Activated CD8-positive, alpha-beta memory T cell treated with anti-CD3 and anti-CD28 coated beads for 24 hours (primary cell): ENCODE measurements at places on chromosomes 11 and 22.

GRCh38 chr11:126175393-126175792 is 36.1 kb downstream of the RPUSD4 start:
- no peak for DNase-seq

GRCh38 chr11:100403816-100404215 is 283.3 kb upstream of the ARHGAP42 start:
- no peak for DNase-seq

DNA sequence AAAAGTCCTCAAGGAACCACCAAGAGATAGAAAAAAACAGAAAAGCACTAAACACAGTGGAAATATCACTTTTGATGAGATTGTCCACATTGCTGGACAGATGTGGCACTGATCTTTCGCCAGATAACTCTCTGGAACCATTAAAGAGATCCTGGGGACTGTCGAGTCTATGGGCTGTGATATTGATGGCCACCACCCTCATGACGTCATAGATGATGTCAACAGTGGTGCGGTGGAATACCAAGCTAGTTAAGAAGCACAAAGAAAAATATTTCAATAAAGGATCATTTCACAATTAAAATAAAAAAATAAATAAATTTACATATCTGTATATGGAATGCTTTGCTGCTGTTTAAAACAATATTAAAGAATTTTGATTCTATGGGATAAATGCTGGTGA is 45.5 kb downstream of the ARL14EP start:
- DNase-seq, result no peak

DNA sequence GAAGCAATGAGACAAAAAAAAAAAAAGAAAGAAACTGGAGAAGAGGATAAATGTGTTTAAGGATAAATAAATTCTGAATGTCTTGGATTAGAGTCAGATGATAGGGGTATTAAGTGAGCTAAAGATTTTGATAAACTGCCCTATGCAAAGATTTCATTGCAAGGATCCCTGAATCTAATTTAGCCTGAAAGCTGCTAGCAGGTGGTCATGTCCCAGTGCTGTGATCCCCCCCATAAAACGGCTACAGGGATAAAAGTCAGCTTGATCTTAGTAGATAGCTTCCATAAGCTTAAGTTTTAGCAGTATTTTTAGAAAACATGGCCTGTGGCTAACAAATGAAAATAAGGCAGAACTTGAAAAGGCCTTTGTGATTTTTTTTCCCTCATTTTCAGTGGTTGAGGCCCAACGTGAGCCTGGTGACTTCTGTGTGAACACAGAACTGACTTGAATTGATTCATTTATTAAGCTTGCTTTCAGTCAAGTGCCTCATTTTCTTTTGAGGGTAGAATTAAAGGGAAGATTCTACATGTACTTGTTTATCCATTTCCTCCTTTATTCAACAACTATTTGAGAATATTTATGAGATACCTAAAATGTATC is 44.5 kb downstream of the CD44 start:
- no peak for DNase-seq

GRCh38 chr22:26884921-26885320 is 227.5 kb downstream of the MIAT start:
- no peak for DNase-seq

- DNase-seq, result no peak
These were observed 450.4 kb upstream of the LARGE1 start for GRCh38 chr22:34370711-34371110.

DNA sequence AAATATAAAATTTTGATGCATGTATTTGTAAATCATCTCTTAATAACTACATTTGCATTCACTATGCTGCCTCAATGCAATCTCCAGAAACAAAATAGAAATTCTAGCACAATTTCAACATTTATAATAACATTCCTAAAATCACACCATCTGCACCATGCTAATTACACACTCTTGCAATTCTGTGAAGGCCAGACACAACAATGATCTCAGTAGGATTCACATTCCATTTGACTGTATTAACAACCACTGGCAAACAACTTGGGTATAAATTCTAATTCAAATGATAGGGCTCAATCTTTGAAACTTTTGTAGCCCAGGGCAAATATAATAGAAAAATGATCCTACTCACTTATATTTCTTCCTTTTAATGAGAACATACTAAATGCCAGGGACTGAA is 25.9 kb downstream of the RAB6A start:
- DNase-seq, result no peak

GRCh38 chr11:43327987-43328386 is 16.2 kb downstream of the API5 start:
- DNase-seq, result no peak

DNA sequence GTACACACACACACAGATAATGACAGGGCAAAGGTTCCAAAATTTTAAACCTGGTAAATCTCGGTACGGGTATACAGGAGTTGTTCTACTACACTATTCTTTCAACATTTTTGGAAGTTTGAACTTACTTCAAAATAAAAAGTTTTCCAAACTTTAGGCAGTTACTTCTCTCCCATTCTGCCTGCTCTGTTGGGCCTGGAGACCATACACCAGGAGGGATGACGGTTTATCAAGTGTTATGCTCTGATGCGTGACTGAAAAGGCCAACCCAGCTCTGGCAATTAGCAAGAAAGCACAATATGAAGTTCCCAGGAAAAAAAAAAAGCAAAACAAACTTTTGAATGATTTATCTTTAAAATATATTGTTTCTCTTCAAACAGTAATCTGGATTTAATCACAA is 969 bp downstream of the SERPIND1 start:
- DNase-seq, result no peak

DNA sequence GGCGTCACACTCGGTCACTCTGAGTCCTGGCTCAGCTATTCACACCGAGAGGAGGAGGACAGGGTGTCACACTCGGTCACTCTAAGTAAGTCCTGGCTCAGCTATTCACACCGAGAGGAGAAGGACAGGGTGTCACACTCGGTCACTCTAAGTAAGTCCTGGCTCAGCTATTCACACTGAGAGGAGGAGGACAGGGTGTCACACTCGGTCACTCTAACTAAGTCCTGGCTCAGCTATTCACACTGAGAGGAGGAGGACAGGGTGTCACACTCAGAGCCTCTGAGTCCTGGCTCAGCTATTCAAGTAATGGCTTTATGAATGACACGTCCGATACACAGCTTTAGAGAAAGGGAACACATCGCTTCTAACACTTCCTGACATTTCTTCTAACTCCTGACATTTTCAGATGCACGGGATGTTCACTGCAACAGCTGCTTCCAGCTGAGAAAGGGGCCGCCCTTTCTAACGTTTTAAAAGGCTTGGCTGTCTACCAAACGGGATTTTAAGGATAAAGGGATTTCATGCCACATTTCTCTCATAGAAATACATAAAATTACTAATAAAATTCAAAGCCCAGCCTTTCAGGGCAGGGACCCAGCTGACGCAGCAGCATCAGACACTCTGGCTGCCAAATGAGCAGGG is 28.1 kb downstream of the DRD4 start:
- no peak for DNase-seq

DNA sequence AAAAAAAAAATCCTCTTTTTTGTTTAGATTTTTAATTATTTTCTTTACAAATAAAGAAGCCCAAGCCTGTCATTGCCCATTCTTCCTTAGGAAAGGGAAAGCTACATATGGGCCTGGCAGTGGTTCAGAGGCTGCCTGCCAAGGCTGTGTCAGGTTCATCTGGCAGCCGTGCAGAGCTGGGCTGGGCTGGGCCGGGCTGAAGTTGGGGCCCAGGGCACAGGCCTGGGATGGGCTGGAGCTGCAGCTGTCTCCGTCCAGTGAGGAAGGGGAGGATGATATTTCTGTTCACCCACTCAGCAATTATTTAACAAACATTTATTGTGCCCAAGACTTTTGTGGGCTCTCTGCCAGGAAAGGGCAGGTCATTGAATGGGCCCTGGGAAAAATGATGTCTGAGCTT is 4.6 kb downstream of the PRR5L start:
- DNase-seq, result no peak
